ENCODE measurements at places on chromosomes 7 and 10.

DNA sequence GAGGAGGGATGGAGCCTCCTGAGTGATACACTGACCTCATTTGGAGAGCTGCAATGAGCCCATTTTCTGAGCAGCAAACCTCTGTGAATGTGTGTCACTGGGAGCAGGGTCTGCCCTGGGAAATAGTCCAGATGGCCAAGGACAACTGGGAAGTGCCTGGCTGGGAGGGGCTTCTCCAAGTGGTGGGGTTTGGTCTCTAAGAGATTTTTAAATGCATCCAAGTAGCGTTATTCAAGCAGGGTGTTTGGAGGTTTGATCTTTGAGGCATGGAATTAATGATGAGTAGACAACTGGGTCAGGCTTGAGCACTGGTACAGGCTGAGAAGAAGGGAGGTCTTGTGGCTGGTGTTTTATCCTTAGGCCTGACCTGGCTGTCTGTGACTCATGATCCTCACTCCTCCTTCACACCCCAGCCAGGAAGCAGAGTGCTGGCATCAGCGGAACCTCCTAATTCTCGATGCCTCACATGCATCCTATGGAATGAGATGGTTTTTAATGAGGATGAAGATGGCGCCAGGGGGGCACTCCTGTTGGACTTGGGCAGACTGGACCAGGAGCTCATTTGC is 3.3 kb downstream of the GOLGA7B start:
- DNase-seq: no peak

GRCh38 chr7:151506901-151507382 is 12.8 kb downstream of the RHEB start:
- DNase-seq: no peak

DNA sequence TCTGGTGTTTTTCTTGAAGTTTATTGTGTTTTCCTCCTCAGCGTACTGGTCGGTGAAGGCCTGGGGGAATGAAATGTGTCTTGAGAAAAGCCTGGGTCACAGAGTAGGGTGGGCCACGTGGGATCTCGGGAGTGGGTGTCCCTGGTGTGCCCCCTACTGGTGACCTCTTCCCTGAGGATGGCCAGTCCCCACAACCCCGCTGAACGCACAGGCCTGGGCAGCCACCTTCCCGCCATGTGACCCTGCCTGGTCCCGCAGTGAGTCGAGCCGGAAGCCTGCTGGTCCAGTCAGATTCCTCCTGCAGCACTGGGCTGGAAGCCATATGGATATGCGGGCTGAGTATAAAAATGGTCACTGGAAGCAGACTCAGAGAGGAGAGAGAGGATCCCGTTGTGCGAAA is 52.9 kb upstream of the GNA12 start:
- no peak for DNase-seq

DNA sequence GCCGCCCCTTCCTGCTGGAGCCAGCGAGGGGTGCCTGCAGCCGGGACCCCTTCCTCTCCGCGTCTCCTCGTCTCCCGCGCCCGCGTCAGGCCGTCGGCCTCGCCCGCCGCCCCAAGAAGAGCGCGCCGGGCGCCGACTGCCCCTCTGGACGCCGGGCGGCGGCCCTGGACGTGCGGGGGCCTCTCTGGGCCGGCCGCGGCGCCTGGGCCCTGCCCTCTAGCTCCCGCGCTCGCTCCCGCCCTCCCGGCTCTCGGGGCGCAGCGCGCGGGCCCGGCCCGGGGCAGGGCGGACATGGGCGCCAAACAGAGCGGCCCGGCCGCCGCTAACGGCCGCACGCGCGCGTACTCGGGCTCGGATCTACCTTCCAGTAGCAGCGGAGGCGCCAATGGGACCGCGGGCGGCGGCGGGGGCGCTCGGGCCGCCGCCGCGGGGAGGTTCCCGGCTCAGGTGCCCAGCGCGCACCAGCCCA is 704 bp downstream of the ZNRF2 start:
- no peak for DNase-seq

GRCh38 chr7:82141427-82141826 is 302.1 kb downstream of the CACNA2D1 start:
- no peak for DNase-seq

DNA sequence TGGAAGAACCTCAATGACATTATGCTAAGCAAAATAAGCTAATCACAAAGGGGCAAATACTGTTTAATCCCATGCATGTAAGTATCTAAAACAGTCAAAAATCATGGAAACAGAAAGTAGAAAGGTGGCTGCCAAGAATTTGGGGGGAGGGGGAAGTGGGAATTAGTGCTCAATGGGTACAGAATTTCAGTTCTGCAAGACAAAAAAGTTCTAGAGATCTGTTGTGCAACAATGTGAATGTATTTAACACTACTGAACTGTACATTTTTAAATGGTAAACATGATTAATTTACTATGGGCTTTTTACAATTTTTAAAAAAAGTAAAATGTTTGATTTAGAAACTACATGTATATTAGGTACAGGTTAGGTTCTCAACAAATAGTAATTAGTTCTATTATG is 11.9 kb downstream of the EZH2 start:
- no peak for DNase-seq

DNA sequence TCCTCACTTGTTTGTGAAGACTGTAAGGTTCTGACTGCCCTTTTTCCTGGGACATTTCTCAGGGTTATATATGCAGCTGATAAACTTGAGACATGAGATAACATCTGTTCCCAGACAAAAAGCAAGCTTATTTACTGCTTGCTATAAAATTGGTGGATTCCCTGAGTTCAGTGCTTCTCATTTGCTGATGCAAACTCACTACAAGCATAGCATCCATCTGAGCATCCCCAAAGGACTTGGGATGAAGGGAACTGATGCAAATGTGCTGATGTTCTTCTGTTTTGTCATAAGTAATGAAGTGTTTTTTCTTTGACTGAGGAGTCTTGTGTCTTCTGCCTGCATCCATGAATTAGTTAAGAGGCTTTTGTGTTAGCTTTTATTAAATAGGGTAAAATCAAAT is 183.2 kb downstream of the ADK start:
- no peak for DNase-seq

DNA sequence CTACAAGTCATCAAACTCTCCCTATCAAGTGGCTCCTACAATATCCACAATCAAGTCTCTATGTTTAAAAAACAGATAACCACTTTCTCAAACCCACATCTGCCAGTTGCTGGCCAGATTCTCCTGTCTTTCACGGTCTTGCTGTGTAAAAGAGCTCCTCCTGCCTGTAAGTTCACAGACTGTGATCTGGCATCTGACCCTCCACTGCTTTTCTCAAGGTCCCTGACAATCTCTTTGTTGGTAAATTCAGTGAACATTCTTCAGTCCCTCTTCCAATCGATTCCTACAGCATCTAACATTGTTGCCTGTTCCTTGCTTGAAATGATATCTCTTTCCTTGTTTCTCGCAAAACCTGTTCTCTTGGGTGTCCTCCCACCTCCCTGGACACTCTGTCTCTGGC is 18.5 kb upstream of the LMOD2 start:
- DNase-seq: no peak

- no peak for DNase-seq
Measured at GRCh38 chr7:110909117-110909516, 181.8 kb upstream of the LRRN3 start.

GRCh38 chr7:41447450-41448042 is 255.3 kb downstream of the INHBA start:
- DNase-seq: no peak

Data from SW 1271 (cell line).